Amniotic stem cell (primary cell): ENCODE measurements at places on chromosomes 13 and 19.

- DNase-seq: no peak
Observed at GRCh38 chr13:42168496-42168895, 103.5 kb upstream of the AKAP11 start.

DNA sequence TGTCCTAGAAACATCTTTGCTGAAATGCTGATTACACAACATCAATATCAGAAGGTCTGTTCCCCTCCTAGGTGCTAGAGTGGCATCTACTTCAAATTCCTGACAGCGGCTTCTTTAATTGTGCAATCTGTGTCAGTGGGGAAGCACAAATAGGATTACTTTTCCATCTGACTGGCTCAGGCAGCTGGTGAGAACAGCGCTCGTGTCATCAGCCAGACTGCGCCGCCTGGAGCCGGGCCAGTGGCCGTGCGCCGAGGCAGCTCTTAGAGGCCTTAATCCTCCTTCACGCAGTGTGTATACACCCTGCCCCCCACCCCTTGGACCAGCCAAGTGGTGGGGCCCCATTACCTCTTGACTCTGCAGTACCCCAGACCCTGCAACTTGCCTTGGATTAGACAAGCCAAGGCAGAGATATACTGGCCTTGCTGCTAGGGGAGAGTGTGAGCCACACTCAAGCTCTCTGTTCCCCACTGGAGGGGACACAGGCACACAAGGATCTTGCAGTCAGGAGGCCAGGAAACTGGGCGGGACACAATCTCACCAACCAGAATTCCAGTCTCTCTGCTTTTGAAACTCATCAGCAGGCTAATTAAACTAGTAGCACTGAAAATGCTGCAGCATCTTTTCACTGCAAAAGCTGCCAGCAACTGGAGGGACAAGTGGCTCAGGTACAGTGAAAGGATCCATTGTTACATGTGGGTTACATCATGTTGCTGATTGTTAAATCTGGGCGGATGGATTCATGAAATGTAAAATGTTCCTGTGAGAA, 48.9 kb upstream of the EPHX3 start:
- DNase-seq: no peak

DNA sequence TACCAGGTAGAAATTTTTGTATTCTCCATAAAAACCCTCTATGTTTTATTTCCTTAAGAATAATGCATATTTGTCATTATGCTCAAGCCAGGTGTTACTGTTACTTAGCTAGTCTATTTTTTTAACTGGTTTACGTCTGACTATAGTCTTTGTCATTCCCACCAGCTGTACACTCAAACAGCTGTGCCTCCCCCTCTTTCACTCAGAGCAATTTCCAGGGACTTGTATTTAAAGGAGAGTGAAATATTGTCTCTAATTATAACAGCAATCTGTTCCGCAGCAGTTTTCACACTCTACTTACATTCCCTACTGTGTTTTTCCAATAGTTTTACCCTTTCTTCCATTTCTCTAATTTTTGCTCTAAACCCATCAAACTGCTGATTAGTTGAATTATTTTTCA, 813.6 kb upstream of the MIR17HG start:
- no peak for DNase-seq

DNA sequence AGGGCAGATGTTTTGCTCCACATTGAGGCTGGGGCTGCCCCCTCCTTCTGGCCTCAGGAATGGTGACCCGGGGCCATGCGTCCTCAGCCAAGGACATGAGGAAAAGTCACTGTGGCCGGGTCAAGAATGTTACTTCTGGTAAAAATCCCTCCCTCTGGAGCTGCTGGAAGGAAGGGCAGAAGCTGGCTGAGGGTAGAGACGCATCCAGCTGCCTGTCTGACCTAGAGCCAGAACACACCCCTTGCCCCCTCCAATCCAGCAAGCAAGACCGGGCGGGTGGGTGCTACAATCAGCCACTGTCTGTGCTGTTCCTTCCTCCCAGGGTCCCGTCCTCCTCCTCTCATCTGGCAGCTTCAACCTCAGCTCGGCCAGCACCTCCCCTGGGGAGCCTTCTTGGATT, 59.0 kb downstream of the PTPRS start:
- DNase-seq: no peak

DNA sequence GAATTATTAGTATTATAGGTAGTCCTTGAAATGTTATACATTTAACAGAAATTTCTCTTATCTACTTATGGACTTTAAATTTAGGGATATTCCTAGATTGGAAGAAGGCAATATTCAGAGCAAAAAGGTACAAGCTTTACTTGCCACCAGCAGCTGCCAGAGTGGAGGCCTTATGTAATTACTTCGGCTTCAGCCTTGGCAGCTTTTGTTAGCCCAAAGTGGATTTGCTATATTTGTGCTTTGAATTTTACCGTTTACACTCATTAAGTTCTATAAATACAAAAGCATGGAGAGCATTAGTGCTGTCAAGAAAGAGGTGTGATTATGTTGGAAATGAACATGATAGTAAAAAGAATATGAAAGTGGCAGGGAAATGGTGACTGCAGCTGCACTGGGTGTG, 319.9 kb downstream of the ATP8A2 start:
- DNase-seq: no peak

DNA sequence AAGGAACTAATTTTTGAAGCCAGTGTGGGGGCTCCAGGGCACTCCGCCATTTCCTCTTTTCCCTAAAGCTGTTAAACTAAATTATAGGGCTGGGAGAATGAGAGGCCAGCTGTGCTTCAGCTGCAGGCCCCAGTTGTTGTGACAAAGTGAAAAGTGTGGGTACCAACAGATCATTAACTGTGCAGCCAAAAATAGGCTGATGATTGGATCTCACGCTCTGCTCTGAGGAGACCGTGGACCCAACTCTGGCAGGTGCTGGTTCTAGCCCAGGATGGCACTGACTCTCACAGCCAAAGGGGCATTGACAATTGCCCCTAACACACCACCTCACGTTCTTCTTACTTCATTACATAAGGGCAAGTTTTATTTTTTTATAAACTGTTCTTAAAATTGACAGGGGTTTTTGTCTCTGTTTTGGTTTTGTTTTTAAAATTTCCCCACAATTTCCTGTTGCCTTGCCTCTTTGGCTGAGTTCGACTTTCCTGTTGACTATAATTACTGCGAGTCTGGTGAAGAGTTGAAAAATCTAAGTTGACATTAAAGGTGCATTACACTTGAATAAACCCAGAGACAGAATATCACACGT, 391.0 kb downstream of the FGF9 start:
- no peak for DNase-seq

- DNase-seq: no peak
Observed at GRCh38 chr13:111324736-111325135, 4.3 kb downstream of the TEX29 start.
